ENCODE measurements at places on chromosomes 7 and 10.

DNA sequence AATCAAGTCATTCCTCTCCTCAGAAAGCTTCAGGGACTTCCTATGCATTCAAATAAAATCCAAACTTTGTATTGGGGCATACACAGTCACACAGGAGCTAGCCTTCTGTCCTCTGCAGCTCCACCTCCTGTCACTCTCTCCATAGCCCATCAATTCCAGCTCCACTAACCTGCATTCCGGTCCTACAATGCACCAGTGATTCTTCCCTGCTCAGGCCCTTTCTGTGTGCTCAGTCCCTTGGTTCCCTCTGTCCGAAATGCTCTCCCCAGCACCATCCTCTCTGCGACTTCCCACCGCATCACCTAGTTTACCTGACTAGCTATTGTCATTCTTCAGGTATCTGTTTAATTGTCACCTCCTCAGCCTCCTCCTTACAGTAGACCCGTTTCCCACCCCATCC lies 26.4 kb upstream of the YAE1 start:
- DNase-seq: no peak

GRCh38 chr10:76318211-76318610 lies 886.8 kb downstream of the LRMDA start:
- no peak for DNase-seq

GRCh38 chr10:132219486-132219885 lies 32.7 kb downstream of the DPYSL4 start:
- no peak for DNase-seq

GRCh38 chr10:131063311-131063710 lies 248.2 kb downstream of the TCERG1L start:
- DNase-seq: no peak

GRCh38 chr10:480498-480927 lies 209.0 kb downstream of the DIP2C start:
- no peak for DNase-seq
